ENCODE measurements at places on chromosomes 12 and 14. TPM values are rescaled to one million over a fixed set of nuclear protein-coding genes. Genes with fewer than 3 reads are reported as not detected.

DNA sequence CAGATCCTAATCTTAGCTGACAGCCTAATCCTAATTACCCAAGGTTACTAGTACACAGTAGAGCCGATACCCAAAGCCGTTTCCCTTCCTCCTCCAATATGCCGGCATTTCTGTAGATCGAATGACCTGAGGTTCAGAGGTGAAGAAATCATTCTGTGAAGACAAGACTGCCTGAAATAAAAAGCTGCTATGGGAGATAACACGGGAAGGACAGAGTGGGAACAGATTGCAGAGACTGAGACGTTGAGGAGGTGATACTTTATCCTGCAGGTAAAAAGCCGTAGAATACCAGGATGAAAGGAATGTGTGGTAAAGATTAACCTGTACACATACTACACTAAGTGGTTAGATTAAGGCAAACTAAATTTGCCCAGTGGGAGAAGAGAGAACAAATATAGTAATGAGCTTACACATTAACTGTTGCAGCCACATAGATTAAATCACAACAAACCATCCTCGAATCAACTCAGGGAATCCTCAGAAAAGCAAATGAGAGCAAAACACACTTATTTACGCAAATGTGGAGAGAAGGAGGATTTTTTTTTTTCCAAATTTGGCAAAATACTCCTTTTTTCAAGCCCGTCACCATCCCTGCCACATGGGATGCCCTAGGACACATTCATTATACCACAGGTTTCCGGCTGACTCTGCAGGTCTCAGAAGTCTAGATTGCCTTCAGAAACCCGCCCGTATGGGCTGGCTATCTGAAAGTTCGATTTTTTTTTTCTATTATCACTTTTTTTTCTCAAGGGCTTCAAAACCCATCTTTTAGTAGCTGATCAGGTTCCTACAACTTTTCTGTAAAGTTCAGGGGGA lies 188.0 kb downstream of the TTC8 start:
- no peak for DNase-seq

DNA sequence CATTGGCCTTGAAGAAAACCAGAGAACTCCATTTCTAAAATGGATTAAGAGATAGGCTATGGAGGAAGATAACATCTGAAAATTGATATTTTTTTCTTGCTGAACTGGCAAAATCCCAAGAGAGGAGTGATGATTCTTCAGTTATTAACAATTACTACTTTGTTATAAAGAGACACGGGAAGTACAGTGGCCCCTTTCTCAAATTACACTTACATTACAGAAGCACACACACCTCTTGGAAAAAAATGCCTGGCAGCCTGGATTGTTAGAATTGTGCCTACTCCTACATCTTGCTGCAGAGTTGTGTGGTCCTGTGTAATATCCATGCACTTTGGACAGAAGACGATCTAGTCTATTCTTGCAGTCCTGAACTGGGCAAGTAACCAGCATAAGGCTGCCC lies 71.7 kb downstream of the TGFB3 start:
- DNase-seq, result no peak

DNA sequence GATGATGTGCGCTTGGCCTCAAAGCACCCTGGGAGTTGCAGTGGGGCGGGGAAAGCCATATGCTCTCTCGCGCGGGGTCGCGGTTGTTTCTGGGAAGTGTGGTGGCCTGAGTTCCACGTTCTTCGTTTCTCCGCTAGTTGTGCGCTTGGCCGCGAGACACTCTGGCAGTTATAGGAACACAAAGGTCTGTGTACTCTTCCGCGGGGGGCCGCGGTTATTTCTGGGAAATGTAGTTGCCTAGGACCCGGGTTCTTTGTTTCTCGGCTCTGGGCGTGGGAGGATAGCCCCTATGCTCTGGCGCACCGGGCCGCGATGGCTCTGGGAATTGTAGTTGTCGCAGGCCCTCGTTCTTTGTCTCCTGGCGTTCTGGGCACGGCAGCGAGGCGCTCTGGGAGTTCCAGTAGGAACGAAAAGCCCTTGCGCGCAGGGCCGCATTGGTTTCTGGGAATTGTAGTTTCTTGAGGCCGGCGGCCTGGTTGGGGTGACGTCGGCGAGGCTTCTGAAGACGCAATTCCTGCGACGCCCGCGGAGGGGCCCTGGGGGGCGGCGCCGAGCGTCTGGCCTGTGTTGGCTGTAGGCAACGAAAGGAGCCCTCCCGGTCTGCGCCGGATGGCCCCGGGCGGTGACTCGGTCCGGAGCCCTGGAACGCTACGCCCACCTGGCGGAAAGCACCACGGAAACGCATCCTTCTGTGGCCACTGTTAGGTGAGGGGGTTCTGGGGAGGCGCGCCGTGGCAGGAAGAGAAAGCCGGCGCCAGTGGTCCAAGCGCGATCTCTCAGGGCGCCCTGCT lies at the start of gene ZNF140:
Gene ZNF140, plus strand, starts transcription at position 556 of the 791 bp plus-strand sequence. CDS start 398 bp downstream, outside the sequence.
- peak; percentile 93 for DNase-seq

GRCh38 chr14:85533023-85533860 lies 3.3 kb downstream of the FLRT2 start:
- peak; percentile 71 for DNase-seq

DNA sequence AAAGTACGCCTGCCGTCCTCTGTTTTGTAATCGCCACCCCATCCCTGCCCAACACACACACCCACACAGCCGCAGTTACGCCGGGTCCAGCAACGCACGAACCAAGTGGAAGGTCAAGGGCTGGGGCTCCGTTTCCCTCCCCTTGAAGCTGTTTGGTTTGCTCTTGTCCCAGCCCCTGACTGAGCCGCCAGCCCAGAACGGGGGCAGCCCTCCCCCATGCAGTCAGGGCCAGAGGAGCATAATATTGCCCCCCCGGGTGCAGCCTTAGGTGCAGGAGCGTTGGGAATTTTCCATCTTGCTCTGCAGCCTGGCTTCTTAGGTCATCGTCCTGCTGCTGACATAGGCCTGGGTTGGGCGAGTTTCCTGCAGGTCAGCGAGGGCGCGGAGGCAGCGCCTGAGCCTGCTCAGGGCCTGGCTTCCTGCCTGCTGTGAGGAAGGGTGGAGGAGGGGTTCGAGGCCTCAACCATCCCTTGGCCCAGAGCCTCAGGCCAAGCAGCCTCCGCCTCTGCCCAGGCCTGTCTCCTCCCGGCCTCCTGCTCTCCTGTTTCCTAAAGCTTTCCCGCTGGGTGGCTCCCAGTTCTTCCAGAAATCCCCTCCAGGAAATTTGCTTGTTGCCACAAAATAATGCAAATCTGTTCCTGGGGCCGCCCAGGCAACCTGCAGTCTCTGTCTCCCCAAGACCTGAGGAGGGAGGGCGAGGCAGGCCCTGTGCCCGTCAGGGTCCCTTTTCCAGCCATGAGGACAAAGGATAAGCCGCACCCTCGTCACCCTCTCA lies 44.5 kb downstream of the PSMA6 start:
- DNase-seq, result peak; percentile 91

NRXN3 gene
- 52.2 TPM for total RNA-seq
